ENCODE measurements at places on chromosomes 16 and 17.

- H3K36me3 ChIP-seq, result peaks cover 12% of the 10 kb centered on the region
- peaks cover 7% of the 10 kb centered on the region for H3K4me1 ChIP-seq
- H3K4me3 ChIP-seq, result no peak overlapping the region
These were observed 158.5 kb upstream of the RPH3AL start for GRCh38 chr17:511001-511698.

DNA sequence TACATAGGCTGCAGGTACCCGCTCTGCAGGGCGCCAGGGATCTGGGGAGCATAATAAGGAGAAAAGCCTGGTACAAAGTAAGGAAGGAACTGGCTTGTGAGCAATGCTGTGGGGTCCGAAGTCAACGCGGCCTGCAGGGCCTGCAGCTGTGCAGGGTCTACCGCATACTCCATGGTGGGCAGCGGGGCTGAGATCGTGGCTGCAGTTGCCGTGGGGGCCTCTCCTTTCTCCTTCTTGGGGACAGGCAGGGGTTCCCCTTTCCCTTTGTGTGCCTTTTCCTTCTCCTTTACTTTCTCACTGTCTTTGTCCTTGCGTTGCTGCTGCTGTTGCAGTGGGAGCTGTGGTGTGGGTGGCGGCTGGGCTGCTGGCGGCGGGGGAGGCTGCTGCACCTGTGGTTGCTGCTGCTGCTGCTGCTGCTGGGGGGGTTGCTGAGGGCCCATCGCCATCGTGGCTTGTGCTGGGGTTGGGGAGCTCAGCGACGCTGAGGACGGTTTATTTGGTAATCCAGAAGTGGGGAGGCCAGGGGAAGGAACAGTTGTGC, 259.6 kb downstream of the ZFHX3 start:
- peak overlapping the region; percentile 82 for H3K4me3 ChIP-seq
- peaks cover 50% of the 10 kb centered on the region for H3K4me1 ChIP-seq
- DNase-seq, result no peak

GRCh38 chr17:56636265-56636664, 42.8 kb downstream of the NOG start:
- no peak overlapping the region for H3K27ac ChIP-seq
- H3K36me3 ChIP-seq, result no peaks in the 10 kb centered on the region
- peaks cover 24% of the 10 kb centered on the region for H3K4me1 ChIP-seq

GRCh38 chr17:43411749-43412148, 13.0 kb downstream of the ARL4D start:
- no peak overlapping the region for H3K27ac ChIP-seq
- H3K36me3 ChIP-seq, result no peaks in the 10 kb centered on the region
- peaks cover 14% of the 10 kb centered on the region for H3K27me3 ChIP-seq
- DNase-seq, result no peak
- no peak overlapping the region for H3K4me3 ChIP-seq

- no peak overlapping the region for H3K27ac ChIP-seq
- peaks cover 5% of the 10 kb centered on the region for H3K4me1 ChIP-seq
- no peaks in the 10 kb centered on the region for H3K27me3 ChIP-seq
- no peak overlapping the region for H3K4me3 ChIP-seq
These were observed 2.4 kb downstream of the EVI2A start for GRCh38 chr17:31318851-31319661.

DNA sequence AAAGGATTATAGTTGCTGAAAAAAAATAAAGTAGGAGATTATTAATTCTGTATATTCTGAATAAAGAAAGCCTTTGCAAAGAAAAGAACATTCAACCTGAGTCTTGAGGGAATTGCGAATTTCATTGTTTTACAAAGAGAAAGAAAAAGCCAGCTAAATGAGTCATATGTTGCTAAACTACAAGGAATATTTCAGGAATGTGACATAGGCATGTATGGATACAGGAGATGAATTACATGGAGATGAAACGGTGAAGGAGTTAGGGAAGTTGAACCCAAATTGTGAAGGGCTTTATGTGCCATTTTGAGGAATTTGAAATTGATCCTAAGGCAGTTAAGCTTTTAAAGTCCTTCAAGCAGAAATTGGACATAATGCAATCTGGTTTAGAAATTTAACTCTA, 177.3 kb upstream of the RBL2 start:
- no peaks in the 10 kb centered on the region for H3K4me1 ChIP-seq
- no peak overlapping the region for H3K4me3 ChIP-seq
- peaks cover 57% of the 10 kb centered on the region for H3K36me3 ChIP-seq
- no peaks in the 10 kb centered on the region for H3K27me3 ChIP-seq
- H3K27ac ChIP-seq, result no peak overlapping the region
- DNase-seq, result no peak

DNA sequence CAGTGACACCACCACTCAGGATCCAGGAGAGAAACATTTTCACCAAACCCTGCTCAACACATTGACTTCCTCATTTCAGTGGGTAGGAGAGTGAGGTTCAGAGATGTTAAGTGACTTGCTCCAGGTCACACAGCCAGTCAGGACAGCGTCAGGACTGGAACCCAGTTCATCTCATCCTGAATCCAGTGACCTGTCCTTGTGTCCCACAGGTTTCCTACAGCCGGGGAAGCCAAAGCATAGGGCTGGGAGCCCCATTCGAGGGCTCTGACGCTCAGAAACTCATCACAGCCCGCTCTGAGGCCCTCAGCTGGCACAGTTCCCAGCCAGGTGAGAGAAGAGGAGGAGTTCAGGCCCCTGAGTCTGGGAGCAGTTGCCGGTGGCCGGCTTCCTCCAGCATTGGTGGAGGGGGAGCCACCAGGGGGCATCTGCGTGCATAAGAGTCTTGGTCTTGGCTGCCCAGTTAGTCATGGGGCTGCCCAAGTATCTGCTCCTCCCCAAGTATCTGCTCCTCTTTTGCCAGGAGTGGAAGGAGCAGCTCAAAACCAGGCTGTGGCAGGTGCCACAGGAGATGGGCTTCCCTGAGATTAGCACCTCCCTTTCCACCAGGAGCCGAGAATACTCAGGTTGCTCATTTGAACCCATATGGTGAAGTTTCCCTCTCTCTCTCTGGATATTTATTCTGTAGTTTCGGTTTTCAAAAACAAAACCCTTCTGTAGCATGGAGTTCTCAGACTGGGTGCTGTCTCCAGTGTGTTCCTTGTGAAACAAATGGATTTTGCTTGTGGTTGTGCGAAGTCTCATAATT, 56.0 kb downstream of the TNFRSF13B start:
- H3K27ac ChIP-seq, result no peak overlapping the region
- DNase-seq, result peak; percentile 58
- H3K4me1 ChIP-seq, result no peaks in the 10 kb centered on the region

DNA sequence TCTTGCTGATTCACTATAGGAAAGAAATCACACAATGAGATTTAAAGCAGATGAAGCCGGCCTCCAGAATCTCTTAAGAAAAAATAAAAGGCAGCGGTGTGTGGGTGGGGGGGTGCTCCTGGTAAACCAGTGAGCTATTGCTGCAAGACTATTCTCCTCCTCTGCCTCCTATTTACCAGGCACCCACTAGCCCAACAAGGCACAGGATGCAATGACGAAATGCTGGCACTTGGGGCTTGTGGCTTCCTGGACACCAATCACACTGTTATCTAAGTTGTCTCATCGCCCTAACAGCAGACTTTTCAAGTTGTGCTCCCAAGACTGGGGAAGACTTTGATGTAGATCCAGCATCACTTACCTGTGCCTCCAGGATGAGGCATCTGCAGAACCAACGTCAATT, 50.2 kb upstream of the NDRG4 start:
- no peak for DNase-seq
- no peak overlapping the region for H3K27ac ChIP-seq
- no peak overlapping the region for H3K4me3 ChIP-seq
- peaks cover 20% of the 10 kb centered on the region for H3K4me1 ChIP-seq

GRCh38 chr17:66950886-66951604, 13.5 kb upstream of the CACNG4 start:
- peak overlapping the region; percentile 100 for H3K27ac ChIP-seq
- peak overlapping the region; percentile 77 for H3K4me3 ChIP-seq
- H3K4me1 ChIP-seq, result peaks cover 30% of the 10 kb centered on the region

DNA sequence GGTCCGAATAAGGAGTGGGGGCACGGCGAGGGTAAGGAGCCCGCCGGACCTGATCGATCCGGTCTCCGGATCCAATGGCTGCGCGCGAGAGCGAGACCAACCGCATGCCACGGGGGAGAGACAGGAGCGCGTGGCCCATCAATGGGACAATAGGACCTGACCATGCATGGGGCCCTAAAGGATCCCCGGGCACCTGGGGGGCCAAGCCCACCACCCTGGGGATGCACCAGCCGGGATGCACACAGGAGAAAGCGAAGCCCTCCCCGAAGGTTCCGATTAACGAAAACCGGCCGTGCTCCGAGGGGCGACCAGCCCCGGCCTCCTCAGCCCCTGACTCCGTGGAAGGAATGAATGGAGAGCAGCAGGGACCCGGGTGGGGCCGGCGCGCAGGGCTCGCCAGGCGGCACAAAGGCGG, 525 bp downstream of the JPT1 start:
- H3K4me3 ChIP-seq, result peak overlapping the region; percentile 93
- peak overlapping the region; percentile 88 for H3K27ac ChIP-seq
- H3K4me1 ChIP-seq, result peaks cover 25% of the 10 kb centered on the region
- H3K36me3 ChIP-seq, result peaks cover 23% of the 10 kb centered on the region
- peaks cover 3% of the 10 kb centered on the region for H3K27me3 ChIP-seq
- DNase-seq, result peak; percentile 71

DNA sequence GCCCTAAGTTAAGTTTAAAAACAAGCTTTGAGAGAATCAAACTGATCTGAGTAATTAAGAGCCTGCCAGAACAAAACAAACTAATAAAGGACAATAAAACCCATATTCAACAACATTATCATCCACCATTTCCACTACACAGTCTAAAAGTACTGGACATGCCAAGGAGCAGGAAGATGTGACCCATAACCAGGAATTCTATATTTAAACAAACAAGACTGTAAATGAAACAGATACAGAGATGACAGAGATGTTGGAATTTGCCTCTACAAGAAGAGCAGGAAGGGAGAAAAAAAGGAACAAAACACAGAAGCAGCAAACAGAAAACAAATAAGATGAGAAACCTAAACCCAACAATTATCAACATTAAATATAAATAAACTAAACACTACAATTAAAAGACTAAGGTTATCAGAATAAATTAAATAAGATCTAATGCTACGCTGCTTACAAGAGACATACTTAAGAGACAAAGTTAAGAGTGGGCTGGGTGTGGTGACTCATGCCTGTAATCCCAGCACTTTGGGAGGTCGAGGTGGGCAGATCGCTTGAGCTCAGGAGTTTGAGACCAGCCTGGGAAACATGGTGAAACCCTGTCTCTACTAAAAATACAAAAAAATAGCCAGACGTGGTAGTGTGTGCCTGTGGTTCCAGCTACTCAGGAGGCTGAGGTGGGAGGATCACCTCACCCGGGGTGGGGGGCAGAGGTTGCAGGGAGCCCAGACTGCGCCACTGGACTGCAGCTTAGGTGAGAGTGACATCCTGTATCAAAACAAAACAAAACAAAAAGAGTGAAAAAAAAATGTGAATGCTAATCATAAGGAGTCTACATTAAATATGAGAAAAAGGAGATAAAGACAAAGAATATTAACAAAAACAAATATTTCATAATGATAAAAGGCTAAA, 50.6 kb downstream of the CREBBP start:
- no peak overlapping the region for H3K4me3 ChIP-seq
- DNase-seq, result no peak
- no peaks in the 10 kb centered on the region for H3K27me3 ChIP-seq
- no peak overlapping the region for H3K27ac ChIP-seq
- peaks cover 33% of the 10 kb centered on the region for H3K36me3 ChIP-seq
- H3K4me1 ChIP-seq, result peaks cover 13% of the 10 kb centered on the region

- no peaks in the 10 kb centered on the region for H3K27me3 ChIP-seq
- H3K36me3 ChIP-seq, result peaks cover 13% of the 10 kb centered on the region
- peak overlapping the region; percentile 12 for H3K27ac ChIP-seq
- DNase-seq, result no peak
- H3K4me1 ChIP-seq, result peaks cover 70% of the 10 kb centered on the region
- no peak overlapping the region for H3K4me3 ChIP-seq
These were observed 48.1 kb downstream of the TEX2 start for GRCh38 chr17:64214950-64215349.

- peaks cover 32% of the 10 kb centered on the region for H3K4me1 ChIP-seq
- H3K27ac ChIP-seq, result peak overlapping the region; percentile 58
- H3K36me3 ChIP-seq, result peaks cover 12% of the 10 kb centered on the region
- DNase-seq, result no peak
- H3K4me3 ChIP-seq, result peak overlapping the region; percentile 66
- H3K27me3 ChIP-seq, result no peaks in the 10 kb centered on the region
These were observed 4.0 kb downstream of the BPTF start for GRCh38 chr17:67829331-67829730.

- H3K27ac ChIP-seq, result no peak overlapping the region
- DNase-seq, result no peak
- no peaks in the 10 kb centered on the region for H3K27me3 ChIP-seq
- no peak overlapping the region for H3K4me3 ChIP-seq
- H3K36me3 ChIP-seq, result no peaks in the 10 kb centered on the region
- no peaks in the 10 kb centered on the region for H3K4me1 ChIP-seq
These were observed 24.0 kb downstream of the NMRAL1 start for GRCh38 chr16:4450430-4450829.

GRCh38 chr17:82114872-82115271, 16.8 kb upstream of the FASN start:
- no peak overlapping the region for H3K27ac ChIP-seq
- no peak overlapping the region for H3K4me3 ChIP-seq

DNA sequence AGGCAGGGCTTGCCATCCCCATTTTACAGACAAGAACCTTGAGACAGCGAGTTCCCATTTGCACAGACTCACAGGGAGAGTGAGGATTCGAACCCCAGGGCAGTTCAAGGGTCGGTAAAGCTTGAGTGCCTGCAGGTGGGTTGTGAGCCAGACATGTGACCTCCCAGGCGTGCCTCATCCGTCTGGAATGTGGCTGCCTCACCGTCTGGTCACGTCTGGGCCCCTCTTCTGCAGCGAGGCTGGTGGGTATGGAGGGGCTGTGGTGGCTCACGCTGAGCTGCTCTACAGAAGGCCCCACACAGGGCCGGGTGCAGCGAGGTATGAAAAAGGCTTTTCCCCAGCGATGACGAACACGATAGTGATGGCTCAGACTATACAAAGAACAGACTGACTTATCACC, 35.8 kb upstream of the LHX1 start:
- H3K4me1 ChIP-seq, result peaks cover 7% of the 10 kb centered on the region
- no peak overlapping the region for H3K27ac ChIP-seq
- peaks cover 5% of the 10 kb centered on the region for H3K27me3 ChIP-seq
- no peak overlapping the region for H3K4me3 ChIP-seq

Data from type B pancreatic cell (in vitro differentiated cells).